ENCODE measurements at places on chromosomes 13 and 19.

- no peak for DNase-seq
These were observed 1965.6 kb upstream of the PCDH20 start for GRCh38 chr13:63381078-63381859.

DNA sequence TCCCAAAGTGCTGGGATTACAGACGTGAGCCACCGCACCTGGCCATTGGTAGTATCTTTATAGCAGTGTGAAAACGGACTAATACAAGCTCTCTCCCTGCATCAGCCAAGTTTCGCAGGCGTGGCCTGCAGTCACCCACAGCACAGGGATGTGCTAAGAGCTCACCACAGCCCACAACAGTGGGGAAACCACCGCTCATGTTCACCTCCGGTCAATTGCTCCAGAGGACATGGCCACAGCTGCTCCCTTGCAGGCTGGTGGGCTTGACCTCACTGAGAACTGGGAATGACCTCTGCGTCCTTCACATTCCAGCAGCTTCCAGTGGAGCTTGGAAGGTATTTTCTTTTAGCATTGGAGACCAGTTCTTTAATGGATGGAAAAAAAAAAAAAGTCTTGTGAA, 156.4 kb downstream of the KCTD15 start:
- no peak for DNase-seq

GRCh38 chr13:42832341-42833096, 51.1 kb downstream of the FAM216B start:
- peak; percentile 16 for DNase-seq

DNA sequence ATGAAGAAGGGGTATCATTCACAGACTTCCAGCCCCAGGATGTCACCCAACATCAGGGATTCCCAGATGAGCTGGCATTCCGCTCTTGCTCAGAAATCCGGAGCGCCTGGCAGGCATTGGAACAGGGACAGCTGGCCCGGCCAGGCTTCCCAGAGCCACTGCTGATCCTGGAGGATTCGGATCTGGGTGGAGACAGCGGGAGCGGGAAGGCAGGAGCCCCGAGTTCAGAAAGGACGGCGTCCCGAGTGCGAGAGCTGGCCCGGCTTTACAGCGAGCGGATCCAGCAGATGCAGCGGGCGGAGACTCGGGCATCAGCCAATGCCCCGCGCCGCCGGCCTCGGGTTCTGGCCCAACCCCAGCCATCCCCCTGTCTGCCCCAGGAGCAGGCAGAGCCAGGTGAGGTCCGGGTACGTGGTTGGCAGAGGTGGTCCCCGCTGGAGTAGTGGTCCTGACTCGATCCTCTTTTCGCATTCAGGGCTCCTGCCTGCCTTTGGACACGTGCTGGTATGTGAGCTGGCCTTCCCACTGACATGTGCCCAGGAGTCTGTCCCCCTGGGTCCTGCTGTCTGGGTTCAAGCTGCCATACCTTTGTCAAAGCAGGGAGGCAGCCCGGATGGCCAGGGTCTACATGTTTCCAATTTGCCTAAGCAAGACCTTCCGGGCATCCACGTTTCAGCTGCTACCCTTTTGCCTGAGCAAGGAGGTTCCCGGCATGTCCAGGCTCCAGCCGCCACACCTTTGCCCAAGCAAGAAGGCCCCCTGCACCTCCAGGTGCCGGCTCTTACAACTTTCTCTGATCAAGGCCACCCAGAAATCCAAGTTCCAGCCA, 11.0 kb downstream of the PLEKHG2 start:
- DNase-seq = no peak

DNA sequence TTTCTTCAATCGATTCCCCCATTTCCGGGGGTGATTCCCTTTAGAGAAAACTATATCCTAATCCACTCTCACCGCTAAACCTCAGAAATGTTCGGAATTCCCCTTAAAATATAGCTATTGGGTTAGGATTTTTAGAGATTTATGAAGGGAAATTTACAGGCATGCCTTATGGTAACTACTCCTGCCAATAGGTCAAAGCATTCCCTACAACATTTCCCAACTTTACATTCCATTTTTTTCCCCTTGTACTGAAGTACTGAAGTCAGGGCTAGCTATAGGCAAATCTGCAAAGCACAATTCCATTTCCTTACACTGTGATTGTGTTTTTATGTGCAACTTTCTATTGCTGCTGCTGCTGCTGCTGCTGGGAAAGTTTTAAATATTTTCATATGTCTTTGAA, 2.1 kb downstream of the EDNRB start:
- no peak for DNase-seq

GRCh38 chr13:76596216-76596615, 290.0 kb downstream of the KCTD12 start:
- DNase-seq = no peak

- DNase-seq = no peak
These were observed 83.6 kb downstream of the KDM4B start for GRCh38 chr19:5052515-5052914.

GRCh38 chr13:105177265-105177900, 1358.1 kb downstream of the EFNB2 start:
- no peak for DNase-seq

DNA sequence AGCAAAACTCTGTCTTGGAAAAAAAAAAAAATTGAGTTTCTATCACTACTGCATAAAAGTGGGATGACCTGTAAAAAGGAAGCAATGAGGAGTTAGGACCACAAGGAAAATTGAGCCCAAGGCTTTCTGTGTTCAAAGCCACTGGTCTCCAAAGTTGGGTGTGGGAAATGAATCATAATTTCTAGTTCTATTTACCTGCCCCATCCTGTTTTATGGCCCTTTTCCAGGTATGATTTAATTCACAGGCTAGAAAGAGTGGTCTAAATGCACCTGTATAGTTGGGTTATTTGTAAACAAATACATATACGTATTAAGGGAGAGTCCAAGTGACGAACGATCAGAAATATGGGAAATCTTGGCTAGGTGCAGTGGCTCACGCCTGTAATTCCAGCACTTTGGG, 5.9 kb upstream of the DCAF15 start:
- no peak for DNase-seq

GRCh38 chr13:38570706-38571105, 116.2 kb upstream of the FREM2 start:
- no peak for DNase-seq

DNA sequence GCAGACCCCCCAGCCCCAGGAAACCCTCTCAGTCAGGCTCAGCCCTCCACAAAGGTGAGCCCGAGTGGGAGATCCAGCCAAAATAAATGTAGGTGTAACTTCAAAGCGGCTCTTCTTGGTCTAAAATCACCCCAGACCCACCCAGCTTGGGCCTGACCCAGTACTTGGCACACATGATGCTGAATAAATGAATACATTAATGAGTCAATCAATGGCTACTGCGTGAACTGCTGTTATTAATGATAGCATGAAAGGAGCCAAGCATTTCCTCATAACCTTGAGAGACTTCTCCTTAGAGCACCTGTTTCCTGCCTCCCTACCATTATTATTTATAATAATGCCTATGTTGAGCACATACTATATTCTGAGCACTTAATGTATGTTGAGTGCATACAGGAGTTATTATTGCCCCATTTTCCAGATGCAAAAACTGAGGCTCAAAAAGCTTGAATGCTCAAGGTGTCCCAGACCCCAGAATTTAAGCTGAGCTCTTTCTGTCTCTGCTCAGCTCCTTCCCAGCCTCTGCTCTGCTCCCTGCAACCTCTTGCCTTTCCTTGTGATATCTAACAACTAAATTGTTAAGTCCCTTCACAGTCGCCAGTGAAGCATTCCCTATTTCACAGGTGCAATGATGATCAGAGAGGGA, 4.3 kb downstream of the NOTCH3 start:
- DNase-seq = no peak

GRCh38 chr13:32142956-32143375, 111.4 kb downstream of the FRY start:
- DNase-seq = no peak

DNA sequence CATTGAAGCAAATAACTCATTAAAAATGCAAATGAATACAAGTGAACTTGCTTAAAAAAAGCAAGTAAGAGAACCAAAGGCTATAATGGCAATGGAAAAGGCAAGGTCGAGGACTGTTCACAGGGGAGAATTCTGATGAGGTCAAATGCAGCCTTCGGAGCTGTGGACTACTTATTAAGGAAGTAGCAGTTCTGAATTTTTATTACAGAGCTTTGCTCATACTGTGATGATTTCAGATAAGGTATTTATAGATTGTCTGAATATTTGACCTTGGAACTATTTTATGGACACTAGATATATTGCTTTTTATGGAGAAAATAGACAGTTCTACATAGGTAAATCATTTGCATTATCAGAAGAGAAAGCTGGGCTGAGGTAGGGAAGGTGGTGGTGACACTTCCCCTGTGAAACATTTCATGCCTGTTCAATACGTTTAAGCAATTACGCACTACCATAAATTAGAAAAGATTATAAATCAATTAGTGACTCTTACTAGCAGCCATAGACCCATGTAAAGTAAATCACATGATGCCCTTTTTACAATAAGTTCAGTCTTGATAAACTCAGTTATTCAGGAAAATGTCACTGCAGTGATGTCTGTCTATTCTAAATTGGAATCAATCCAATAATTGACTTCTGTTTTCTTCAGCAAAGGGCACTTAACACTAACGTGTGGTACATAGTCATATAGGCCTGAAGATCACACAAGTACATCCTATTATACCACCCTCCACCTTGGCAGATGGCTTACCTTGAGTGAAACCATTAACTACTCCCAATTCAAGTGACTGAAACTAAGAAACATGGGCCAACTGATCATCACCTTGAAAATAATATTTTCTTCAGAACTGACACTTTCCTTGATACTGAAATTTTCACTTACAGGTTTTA, 260.0 kb downstream of the KLF12 start:
- no peak for DNase-seq

DNA sequence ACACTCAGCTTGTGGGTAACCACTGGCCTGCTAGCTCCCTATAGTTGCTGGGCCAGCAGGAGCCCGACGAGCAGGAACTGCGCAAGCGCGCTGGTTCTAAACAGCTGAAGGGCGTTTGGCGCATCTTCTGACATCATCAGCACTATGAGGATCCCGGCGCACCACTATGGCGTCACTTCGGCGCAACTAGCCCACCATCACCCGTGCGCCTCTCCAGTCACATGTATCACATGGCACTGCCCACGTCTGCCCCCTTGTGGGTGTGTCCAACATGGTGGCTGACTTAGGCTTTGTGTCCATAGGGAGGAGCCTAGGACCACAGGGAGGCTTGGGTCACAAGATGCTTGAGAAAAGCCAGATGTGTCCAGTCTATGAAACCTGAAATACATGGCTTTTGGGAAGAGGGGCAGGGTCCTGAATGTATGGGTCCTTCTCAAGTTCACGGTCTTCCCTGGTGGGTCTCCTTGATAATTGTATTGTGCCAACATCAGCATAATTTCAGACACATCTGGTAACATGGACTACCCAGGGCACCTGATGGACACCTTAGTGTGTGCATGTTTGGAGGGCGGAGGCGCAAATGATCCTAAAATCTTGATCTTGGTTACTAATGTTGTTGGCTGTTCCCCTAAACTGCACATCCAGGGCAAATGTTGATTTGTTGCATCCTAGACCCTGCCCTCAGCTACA, 18.0 kb downstream of the KLK4 start:
- DNase-seq = no peak

GRCh38 chr19:19120308-19121231, 17.7 kb downstream of the TMEM161A start:
- DNase-seq = peak; percentile 41

GRCh38 chr19:39795001-39795400, 16.3 kb downstream of the LEUTX start:
- no peak for DNase-seq

GRCh38 chr13:73433890-73434289, 375.1 kb downstream of the KLF5 start:
- DNase-seq = no peak

- no peak for DNase-seq
These were observed 17.1 kb downstream of the CLN5 start for GRCh38 chr13:77009011-77009410.

DNA sequence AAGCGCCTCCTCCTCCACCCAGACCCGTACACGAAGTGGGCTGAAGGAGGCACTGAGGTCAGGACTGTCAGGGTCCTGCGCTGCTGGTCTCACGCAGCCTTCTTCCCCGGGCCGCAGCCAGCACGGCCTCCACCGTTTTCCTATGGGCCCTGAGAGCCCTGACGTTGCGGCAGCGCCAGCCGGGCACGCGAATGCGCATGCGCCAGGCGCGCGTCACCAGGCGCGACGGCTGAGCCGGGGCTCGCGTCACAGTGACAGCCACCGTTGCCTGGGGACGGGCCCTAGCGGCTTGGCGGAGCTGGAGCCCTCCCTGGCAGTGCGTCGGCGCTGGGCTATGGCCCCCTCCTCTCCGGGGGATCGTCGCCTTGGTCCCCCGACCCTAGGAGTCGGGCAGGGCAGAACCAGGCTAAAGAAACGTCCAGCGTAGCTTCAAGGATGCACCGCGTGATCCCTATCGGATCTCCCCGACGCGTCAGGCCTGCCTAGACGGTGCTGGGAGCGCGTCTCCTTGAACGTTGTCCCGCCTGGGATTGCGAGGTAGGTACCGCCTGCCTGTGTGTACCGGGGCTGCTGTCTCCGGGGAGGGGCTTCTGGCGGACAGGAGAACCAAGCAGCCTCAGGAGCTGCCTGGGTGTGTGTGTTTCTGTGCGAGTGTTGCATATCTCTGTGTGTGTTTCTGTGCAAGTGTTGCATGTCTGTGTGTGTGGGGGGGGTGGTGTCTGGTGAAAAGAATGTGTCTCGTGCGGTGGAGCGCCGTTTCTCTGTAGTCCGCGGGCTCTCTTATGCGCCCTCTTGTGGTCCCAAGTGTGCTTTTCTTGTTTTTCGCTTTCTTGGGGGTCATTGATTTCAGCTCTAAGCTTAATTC, 43.2 kb downstream of the ZNF571 start:
- peak; percentile 17 for DNase-seq

GRCh38 chr13:40386586-40386985, 279.9 kb downstream of the FOXO1 start:
- DNase-seq = no peak

DNA sequence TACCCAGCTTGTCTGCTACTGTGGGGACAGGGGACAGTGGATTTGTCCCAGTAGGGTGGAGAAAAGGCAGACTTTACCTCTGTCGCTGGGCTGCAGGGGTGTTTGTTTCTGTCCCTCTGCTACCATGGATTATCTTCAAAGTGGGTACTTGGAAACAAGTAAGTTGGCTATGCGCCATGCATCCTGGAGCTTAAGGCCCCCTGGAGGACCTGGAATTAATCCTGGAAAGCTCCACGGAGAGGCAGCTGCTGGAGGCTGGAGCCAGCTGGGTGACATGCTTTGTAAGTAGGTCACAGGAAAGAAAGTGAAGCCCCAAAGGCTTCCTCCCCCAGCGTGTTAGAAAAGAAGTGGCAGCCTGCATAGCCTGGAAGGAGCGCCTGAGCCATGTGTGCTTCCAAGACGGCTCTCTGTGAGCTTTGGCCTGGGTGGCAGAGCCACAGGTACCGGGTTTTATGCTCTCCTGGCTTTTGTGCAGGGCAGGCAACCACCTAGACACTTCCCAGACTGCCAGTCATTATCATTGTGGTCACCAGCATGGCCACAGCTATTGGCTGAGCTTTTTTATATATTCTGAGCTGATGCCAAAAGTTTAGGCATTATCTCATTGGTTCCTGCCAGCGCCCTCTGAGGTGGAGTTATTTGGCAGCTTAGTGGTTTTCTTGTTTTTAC, 9.5 kb downstream of the B3GLCT start:
- DNase-seq = no peak

- DNase-seq = no peak
These were observed 7.5 kb upstream of the WDR88 start for GRCh38 chr19:33124207-33125098.

GRCh38 chr19:42872608-42873007, 6.9 kb downstream of the PSG1 start:
- DNase-seq = no peak
